ENCODE measurements at places on chromosomes 6 and 20.

- DNase-seq = no peak
These were observed 90.3 kb downstream of the TCP11 start for GRCh38 chr6:35050757-35051330.

DNA sequence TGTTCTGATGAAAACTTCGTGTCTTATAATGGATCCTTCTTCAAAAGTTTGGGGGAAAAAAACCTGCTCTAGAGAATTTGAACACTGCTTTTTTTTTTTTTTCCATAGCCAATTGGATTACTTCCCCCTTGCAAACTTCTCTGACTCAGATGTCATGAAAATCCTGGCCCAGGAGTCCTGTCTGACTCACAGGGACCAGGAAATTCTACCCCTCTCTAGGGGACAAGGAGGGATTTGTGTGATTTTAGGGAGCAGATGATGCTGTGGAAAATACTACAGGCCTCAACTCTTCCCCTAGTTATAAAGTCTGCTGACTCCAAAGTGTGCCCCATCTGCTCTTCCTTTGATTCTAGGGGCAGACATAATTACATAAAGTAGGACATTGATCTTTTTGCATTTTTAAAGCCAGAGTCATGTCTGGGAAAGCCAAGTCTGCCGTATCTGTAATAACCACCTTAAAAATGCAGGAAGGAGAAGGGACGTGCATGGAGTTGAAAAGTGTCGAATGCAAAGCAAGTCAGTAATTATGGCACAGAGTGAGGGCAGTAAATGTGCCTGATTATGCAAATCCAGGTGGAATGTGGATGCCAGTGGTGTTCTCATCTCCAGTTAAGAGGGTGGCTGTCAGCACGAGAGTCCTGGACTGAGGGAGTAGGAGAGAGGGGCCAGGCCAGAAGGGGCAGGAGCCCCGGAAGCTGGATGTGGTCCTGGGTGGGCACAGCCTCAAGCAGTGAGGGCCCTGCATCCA lies 144.3 kb upstream of the SULF2 start:
- no peak for DNase-seq

DNA sequence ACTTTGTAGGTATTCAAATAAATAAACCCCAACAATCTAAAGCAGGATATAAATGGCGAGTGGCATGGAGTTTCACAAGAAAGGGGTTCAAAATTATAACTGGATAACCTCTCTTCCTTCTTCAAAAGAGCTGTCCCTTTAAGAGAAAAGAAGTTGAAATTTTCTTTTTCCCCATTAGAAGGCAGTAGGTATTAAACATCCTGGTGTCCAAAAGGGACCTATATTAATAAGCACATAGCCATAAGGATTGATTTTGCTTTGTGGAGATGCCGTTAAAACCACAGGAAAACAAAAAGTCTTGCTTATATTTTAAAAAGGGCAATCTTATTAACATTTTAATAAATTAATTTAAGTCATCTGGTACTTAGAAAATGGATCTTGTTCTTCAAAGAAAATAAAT lies 76.5 kb downstream of the LYRM4 start:
- DNase-seq = no peak

- no peak for DNase-seq
These were observed 43.7 kb upstream of the ADTRP start for GRCh38 chr6:11822346-11822745.

- no peak for DNase-seq
These were observed 158.2 kb downstream of the TFAP2B start for GRCh38 chr6:50976907-50977306.

DNA sequence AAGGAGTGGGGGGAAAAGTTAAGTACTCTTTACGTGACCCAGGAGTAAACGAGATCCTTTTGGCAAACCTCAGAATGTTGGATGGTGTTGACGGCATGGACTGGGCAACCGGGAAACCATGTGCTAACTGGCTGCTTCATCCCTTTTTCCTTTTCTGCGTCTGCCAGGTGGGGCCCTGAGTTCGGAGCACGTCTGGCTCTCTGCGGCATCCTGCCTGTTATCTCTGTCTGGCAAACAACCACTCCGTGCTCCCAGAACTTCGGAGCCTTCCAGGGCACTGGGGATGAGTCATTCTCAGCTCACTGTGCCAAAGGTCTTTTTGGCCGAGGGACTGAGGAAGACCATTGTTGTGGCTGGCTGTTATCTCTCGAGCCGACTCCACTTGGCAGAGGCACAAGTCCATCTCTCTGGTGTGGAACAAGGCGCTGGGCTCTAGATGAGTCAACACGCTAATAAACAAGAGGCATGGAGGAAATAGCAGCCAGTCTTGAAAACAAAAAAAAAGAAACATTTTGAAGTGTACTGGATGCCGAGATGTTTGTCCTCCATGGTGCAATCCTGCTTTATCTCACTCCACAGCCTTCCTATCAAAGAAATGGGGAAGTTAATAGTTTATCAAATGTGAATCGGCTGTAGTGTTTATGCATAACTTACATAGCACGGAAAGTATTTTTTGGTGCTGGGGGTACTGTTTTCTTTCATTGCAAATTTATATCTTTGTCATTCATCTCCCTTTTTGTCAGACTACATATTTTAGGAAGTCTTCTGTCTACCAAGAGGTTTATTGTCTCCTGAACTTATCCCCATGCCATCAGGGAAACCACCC lies 64.6 kb upstream of the TXNDC5 start:
- DNase-seq = peak; percentile 89

DNA sequence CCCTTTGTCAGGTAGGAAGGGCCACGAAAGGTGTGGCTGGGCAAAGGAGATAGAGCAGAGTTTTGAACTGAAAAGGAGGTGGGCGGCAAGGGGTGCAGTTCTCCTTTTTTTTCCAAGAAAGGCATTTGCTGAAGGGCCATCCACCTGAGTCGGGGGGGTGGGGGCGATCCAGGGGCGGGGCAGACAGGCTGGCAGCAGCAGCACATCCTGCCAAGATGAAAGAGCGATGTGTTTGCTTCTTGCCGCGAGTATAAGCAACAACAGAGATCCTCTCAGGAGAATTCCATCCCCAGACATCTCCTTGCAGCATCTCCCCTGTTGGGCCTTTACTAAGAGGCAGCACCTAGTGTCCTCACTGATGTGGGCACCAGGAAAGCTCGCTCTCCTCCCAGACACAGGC lies 516.5 kb downstream of the CD83 start:
- DNase-seq = no peak

GRCh38 chr6:3977875-3978711 lies 100.8 kb downstream of the FAM217A start:
- DNase-seq = peak; percentile 54

DNA sequence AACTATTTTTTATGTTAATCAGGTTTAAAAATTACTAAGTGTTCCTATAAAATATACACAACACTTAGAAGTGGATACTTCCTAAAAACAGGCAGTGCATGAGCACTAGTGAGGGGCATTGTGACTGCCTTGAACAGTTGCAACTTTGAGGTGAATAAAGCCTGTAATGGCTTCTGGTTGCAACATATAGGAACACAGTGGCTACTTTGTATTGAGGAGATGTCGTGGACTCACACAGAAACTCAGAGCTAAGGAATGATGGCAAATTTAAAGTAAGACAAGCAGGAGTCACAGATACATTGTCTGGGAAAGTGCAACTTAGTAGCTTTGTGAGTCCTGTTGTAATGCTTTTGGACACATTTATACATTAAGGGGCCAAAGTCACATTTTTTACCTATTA lies 861 bp upstream of the HLA-A start:
- no peak for DNase-seq

DNA sequence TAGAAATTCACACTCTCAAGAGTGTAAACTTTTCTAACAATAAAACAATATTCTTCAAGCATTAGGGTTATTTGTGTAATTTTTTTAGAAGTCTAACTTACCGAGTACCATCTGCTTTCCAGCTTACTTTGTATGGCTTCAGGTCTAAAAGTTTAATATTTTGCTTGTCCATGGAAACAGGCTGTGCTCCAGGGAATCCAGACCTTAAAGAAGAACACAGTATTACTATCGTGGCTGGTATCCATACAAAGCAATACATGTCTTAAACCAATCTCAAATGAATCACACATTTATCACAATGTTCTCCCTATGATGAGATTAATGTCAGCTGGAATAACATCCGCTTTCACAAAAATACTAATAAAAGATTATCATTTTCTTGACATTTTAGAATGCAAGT lies 73.0 kb downstream of the RNGTT start:
- DNase-seq = no peak

DNA sequence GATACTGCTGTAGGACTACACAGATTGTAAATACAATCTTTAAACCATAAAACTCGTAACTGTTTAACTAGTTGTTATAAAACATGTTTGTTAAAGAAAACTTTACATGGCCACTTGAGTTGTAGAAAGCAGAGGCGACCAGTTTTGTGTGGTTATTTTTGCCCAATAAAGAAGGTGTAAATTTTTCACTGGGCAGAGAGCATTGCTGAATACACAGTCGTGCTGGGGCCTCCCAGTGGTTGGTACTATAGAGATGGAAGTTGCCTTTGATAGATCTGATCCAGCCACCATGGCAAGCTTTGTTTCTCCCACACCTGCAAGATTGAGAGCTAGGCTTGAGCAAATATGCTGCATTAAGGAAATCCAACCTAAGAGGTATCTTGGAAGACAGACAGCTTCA lies 34.0 kb upstream of the YWHAB start:
- DNase-seq = no peak

DNA sequence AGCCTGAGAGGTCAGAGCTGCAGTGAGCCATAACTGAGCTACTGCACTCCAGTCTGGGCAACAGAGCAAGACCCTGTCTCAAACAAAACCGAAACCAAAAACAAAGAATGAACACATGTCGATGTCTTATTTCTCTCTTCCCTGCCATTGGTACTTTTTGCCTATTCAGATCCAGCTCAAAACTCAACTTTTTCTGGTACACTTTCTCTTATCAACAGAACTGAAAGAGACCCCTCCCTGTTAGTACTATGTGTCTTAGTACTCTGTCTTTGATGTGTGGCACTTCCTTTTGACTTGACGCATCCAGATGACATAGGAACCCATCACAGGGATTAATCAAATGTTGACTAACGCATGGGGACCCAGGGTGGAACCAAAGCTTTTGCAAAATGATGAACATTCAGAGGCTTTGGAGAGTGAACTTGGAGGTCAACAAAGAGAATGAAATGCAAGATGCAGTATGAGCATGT lies 44.8 kb downstream of the AKAP12 start:
- no peak for DNase-seq

DNA sequence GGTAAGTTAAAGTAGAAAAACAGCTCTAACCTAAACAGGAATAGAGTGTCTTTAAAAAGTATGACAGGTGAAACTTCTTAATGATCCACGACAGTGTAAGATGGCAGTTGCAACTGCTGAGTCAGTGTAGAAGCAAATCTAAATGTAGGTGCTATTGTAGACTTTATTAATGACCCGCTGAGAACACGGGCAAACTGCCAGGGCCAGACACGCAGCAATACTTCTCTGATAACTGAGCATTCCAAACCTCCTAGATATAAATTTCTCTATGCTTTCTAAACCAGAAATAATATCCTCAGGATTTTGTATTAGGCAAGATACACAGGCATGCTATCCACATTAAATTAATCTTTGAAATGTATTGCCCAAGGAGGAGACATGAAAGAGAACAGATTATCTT lies 1076.4 kb downstream of the HACE1 start:
- peak; percentile 80 for DNase-seq

DNA sequence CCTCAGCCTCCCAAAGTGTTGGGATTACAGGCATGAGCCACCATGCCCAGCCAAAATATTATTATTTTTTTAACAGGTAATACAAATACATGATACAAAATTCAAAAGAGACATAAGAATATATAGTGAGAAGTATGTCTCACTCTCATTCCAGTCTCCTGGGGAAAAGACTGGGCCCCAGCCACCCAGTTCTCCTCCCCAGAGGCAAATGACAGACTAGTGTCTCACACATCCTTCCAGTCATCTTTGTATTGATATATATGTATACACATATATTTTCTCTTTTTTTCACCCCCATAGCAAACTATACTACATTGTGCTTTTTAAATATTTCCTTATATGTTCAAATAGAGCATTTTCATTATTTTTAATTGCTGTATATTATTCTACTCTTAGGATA lies 8.3 kb downstream of the GSS start:
- DNase-seq = no peak

- peak; percentile 43 for DNase-seq
These were observed 19.2 kb downstream of the JAG1 start for GRCh38 chr20:10654630-10655029.

DNA sequence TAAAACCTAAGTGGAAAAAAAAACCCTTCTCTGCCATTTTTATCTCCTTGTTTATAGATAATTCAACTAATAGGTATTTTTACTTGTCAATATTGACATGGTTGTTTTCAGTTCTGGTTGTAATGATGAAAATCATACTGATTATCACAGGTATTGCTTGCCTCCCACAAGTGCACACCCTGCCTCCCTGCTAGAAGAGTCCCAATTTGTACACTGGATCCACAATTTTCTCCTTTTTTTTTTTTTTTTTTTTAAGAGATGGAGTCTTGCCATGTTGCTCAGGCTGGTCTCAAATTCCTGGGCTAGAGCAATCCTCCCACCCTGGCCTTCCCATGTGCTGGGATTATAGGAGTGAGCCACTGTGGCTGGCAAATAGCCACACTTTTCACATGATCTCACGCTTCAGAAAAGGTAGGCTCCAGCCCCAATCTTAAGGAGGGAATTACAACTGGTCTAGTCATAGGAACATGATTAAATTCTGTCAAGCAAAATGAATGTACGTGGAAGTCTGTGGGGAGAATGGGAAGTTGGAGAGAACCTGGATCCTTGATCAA lies 12.3 kb downstream of the DYNLT2 start:
- DNase-seq = no peak

GRCh38 chr20:50655311-50655880 lies 35.9 kb downstream of the RIPOR3 start:
- DNase-seq = no peak

GRCh38 chr6:11424395-11425034 lies 113.0 kb upstream of the TMEM170B start:
- DNase-seq = no peak

DNA sequence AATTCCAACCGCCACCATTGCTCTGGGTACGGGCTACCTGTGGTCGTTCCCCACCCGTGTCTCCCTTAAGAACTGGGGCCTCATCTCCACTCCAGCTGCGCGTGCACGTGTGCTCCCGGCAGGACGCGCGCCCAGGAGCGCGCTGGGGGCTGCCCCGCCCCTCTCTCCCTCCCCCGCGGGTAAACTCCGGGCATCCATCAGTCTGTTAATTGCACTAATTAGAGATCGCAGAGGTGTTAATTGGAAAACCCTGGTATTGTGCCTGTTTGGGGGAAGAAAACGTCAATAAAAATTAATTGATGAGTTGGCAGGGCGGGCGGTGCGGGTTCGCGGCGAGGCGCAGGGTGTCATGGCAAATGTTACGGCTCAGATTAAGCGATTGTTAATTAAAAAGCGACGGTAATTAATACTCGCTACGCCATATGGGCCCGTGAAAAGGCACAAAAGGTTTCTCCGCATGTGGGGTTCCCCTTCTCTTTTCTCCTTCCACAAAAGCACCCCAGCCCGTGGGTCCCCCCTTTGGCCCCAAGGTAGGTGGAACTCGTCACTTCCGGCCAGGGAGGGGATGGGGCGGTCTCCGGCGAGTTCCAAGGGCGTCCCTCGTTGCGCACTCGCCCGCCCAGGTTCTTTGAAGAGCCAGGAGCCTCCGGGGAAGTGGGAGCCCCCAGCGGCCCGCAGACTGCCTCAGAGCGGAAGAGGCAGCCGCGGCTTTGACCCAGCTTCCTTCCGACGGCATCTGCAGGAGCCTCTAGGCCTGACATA lies 14.4 kb downstream of the FOXP4 start:
- no peak for DNase-seq

- no peak for DNase-seq
These were observed 10.9 kb downstream of the PMEPA1 start for GRCh38 chr20:57698867-57699275.

- DNase-seq = no peak
These were observed 33.8 kb downstream of the KPNA5 start for GRCh38 chr6:116714761-116715160.

Measured in DMS53 (cell line).